ENCODE measurements at places on chromosomes 12 and 14.
A peak's percentile ranks its signal among the peaks of the same experiment; 100 is the strongest.

GRCh38 chr12:62866451-62867082, 68.4 kb downstream of the PPM1H start:
- DNase-seq, result no peak

GRCh38 chr12:25107920-25108319, 87.0 kb downstream of the DNAI7 start:
- DNase-seq, result peak; percentile 10

DNA sequence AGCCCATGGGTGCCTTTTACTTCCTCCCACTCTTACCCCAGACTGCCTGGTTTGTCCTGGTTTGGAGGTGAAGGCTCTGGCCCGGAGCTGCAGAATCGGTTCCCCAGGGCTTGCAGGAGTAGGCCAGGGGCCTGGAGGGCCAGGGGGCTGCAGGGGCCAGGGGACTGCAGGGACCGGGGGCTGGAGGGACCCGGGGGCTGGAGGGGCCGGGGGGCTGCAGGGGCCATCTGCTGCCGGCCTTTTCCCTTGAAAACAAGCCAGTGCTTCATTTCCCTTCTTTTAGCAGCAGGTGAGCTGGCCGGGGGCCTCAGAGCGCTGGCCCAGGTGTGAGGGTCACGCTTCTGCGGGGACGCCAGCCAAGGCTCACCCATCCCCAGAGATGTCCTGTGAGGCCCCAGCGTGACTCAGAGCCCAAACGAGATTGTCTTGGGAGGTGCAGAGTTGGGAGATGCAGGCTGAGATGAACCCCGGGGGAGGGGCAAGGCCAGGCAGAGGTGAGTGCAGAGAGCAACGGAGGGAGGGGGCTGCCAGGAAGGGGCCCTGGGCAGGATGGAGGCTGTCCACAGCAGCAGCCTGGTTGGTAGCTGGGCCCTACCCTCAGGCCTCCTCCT, 154.9 kb downstream of the KIF26A start:
- DNase-seq, result no peak

GRCh38 chr14:94011795-94012194, 14.3 kb upstream of the OTUB2 start:
- DNase-seq, result no peak

DNA sequence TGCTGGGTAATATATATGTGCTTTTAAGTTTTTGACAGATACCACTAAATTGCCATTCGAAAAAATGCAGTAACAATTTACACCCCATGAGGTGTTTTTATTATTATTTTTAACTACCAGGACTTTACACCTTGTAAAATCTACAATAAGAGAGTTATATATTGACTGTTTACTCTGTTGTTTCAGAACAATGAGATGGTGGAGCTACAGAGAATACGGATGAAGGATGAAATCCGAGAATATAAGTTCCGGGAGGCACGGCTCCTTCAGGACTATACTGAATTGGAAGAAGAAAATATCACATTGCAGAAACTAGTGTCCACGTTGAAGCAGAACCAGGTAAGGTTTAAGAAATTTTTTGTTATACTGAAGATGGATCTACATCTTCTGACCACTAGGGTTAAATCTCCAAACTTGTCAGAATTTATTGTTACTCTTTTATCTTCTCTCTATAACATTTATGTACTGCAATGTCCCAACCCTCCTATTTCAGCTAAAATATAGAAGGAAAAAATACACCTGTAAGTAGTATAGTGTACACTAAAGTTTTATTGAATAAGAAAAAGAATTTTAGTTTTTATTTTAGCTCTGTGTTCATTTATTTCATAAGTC, 105.4 kb upstream of the FGD4 start:
- DNase-seq, result no peak

GRCh38 chr14:103091041-103091882, 3.3 kb upstream of the EXOC3L4 start:
- peak; percentile 62 for DNase-seq

DNA sequence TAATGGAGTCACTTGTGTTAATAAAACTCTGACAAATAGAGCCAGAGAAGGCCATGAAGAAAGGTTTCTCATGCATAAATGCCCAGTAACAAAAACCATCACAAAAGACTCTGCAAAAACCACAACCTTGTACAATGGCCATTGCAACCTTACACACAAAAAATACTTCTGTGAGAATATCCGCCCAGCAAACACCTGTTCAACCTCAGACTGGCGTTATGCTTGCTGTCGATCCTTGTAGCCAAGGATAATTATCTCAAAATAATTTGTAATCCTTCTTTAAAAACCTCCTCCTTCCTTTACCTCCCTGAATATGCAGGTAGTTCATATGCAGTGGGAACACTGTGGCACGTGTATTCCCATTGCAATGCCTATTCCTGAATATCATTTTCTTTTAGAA, 157.1 kb downstream of the SLC41A2 start:
- no peak for DNase-seq

DNA sequence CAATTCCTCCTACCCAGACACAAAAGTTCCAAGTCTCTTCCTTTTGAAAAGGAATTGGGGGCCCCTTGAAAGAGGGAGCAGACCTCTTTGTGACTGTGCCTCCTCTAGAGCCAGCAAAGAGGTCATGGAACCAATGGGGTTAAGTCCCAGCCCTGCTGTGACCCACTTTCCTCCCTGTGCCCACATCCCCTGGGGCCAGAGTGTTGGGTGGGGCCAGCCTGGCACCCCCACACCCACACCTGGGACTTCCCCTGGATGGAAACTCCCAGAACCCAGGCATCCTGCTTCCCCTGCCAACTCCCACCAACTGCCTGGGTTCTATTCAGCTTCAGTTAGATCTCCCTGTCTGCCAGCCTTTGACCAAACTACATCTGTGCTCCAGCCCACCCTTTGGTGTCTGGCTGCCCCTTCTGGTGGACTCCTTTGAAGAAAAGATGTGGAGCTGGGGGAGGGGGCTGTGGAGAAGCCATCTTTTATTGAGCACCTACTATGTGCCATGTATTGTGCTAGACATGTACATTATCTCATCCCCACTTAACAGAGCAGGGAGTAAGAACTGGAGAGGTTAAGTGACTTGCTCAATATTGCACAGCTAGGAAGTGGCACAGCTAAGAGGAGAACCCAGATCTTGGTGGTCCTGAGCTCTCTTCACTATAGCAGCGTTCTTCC, 4.6 kb upstream of the RARG start:
- peak; percentile 49 for DNase-seq

- DNase-seq, result peak; percentile 60
Observed at GRCh38 chr12:44015333-44015941, 179.6 kb downstream of the TMEM117 start.

DNA sequence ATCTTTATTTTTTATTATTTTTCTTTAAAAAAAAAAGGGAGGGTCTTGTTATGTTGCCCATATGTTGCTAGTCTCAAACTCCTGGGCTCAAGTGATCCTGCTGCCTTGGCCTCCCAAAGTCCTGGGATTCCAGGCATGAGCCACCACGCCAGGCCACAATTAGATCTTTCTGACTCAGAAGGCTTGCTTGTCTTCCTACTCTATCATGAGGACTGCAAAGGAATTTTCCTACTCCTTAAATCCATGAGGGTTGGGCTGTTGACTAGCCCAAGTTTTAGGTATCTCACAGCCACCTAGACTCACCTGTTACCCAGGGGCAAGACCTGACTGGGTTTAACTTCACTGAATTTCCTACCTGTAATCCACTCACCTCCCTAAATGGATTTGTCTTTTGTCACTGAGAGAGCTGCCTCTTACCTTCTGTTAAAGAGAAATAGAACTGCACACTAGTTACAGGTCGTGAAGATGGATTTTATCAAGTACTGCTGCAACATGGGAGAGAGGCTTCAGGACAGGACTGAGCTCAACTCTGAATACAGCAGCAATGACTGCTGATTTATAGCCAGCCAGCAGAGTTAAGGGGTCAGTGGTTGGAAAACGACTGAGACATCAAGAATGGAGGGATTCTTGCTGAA, 72.3 kb downstream of the B4GALNT3 start:
- DNase-seq, result no peak

DNA sequence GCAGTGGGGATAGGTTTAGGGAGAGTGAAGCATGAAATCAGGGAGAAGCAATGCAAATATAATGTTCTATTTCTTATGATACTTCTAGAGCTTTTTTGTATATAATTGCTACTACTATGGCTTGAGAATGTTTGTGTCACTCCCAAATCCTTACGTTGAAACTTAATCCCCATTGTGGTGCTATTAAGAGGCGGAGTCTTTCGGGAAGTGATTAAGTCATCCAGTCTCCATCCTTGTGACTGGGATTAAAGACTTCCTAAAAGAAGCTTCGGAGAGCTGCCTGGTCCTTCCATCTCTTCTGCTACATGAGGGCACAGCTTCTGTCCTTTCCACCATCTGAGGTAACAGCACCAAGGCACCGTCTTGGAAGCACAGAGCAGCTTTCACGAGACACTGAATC, 81.2 kb downstream of the COX16 start:
- DNase-seq, result no peak

- DNase-seq, result no peak
Observed at GRCh38 chr12:16225692-16226091, 51.8 kb downstream of the SLC15A5 start.

DNA sequence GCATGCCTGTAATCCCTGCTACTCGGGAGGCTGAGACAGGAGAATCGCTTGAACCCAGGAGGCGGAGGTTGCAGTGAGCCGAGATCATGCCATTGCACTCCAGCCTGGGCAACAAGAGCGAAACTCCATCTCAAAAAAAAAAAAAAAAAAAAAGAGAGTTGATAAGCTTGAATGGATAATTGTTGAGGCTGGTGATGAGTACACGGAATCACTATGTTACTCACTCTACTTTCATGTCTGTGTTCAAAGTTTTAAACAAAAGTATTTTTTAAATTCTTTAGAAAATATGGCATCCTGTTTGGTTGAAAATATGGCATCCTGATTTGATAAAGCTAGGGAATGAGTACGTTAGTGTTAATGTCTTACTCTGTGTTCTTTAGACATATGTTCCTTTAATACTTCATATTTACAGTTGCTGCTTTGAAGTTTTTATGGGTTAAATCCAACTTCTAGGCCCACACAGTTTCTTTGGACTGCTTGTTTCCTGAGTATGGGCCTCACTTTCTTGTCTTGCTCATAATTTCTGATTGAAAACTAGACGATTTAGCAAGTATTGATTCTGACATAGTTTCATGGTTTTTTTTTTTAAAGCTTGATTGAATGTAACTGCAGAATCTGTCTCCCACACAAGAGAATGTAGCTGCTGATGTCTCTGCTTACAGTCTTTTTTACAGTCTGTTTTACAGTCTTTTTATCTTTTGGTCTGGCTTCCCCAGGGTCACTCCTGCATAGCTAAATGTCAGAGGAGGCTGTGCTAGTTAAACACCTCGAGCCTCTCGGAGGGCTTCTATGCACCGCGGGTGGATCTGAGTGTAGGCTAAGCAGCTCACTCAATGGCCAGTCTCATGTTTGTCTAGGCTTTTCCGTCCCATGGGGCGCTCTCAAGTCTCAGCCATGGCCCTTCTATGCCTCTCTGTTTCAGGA, 14.1 kb upstream of the FBLN5 start:
- peak; percentile 26 for DNase-seq

DNA sequence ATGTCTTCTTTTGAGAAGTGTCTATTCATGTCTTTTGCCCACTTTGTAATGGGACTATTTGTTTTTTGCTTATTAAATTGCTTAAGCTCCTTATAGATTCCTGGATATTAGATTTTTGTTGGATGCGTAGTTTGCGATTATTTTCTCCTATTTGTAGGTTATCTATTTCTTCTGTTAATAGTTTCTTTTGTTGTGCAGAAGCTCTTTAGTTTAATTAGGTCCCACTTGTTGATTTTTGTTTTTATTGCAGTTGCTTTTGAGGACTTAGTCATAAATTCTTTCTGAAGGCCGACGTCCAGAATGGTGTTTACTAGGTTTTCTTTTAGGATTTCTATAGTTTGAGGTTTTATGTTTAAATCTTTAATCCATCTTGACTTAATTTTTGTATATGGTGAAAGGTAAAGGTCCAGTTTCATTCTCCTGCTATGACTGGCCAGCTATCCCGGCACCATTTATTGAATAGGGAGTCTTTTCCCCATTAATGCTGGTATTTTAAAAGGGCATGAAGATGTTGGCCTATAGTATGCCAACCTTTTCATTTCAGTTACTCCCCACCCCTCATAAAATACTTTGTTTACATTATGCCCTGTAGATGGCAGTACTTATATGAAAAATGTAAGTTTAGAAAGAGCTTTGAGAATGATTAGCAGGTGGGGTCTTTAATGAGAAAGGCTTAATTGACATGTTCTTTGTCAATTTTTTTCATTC, 62.9 kb upstream of the PSMA6 start:
- DNase-seq, result peak; percentile 42

- no peak for DNase-seq
Observed at GRCh38 chr12:74903522-74903921, 306.1 kb downstream of the KCNC2 start.

DNA sequence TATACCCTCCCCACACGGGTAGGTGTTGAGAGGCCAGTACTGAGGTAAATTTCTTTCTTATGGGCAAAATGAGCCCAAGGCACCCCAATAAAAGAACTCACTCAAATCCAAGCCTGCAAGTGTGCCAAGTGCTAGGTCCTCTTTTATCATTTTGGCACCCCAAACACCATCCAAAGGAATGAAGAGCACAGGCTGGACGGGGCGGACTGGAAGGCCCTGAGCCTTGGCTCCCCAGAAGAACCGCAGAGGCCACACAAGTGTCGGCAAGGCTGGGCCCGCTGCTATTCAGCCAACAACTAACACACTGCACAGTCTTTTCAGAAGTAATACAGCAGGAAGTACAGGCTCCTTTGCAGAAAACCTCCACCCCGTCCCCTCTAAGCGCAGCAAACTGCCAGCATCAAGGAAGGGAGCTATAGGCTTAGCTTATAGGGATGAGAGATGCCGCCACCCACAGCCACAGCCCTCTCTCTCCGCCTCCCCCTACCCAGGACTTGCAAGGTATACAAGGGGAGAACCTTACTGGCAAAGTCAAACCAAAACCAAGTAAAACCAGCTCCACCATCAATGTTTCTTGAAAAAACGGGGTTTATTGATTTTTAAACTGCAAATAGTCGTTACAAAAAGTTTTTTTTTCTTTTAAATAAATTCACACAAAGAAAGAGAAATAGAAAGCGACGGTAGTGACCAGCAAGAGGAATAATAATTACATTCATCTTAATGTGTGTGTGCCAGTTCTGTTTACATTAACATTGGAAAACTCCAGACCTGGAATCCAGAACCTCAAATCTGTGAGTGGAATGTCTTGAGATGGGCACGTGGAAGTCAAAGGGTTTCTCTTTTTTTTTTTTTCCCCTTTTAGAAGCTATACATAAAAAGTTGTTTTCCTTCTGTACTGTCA, 5.5 kb downstream of the ZFP36L1 start:
- DNase-seq, result peak; percentile 68

DNA sequence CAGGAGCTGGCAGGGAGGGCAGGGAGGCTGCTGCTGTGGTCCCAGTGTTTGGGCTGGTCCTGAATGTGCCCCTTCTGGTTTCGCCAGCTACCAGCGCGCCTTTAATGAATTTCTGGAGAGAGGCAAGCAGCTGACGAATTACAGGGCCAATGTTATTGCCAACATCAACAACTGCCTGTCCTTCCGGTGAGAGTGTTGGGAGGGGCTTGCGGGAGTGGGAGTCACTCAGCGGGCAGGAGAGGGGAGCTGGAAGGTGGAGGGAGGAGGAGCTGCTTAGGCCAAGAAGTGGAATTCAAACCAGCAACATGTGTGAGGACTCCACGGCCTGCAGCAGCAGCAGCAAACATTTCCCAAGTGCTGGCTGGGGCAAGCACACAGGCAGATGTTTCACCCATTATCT, 7.7 kb downstream of the TNFAIP2 start:
- DNase-seq, result no peak
